NCI-H1930 (cell line): ENCODE measurements at places on chromosomes 7 and 10.

DNA sequence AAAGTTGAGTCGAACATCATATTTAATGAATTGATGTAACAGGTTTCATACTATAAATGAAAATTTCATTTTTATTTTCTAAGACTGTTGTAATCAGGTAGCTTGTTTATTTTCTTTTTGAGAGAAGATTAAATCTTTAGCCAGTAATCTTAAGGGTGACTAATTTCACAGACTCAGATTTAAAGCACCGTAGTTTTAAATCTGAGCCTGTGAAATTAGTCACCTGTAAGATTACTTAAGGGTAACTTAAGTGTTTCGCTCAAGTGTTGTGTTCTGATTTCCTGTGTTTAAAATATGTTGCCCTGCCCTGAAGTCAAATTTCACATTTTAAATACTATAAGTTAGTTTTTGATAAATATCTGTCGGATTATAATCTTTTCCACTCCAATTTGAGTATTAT lies 35.8 kb upstream of the TMEM236 start:
- no peak for DNase-seq

DNA sequence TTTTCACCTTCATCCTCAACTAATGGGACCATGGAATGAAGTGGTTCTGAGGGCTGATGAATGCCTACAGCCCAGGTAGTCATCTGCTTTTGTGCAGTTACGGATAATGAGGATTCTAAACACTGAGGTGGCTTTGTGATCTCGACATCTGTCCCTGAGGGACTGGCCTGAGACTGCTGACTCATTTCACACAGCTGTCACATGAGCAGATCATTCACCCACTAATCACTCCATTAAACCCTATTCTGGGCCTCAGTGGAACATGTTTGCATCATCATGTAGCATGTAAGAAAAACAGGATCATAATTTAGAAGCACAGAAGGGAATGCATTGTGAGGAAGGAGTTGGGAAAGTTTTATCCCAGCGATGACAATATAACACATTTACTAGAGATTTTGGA lies 79.4 kb upstream of the FEZF1 start:
- DNase-seq = peak; percentile 71

DNA sequence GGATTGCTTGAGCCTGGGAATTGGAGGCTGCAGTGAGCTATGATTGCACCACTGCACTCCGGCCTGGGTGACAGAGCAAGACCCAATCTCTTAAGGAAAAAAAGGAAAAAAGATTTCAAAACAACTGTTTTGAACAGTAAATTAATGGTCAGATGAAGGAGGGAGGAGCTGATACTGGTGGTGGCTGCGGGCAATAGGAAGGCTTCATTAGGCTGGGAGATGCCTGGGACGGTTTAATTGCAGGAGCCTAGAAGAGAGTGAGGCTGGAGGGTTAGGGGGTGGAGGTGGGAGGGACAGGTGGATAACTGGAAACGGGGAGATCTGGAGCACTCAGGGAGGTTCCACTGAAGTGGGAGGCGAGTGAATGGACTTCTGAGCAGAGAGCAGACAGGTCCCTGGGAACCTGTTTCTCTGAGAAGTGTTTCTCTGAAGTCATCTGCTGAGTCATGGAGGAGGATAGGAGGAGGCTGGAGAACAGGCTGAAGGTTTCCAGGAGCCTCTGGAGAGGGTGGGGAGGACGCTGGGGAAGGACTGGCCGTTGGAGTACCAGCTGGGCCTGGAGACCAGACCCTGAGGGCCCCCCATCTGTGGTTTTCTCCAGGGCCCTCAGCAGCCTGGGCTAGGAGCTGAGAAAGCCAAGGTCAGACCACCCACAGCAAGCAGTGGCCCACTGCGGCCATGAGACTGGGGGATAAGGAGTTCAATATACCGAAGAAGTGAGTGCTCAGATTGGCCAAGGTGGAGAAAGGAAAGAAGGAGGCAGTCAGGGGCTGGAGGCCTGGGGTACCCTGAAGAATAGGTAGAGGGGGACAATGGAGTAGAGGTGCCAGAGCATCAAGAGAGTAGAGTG lies 14.4 kb upstream of the YWHAG start:
- no peak for DNase-seq

GRCh38 chr7:32314761-32315160 lies 175.4 kb downstream of the LSM5 start:
- DNase-seq = no peak

- DNase-seq = no peak
These were observed 615.9 kb upstream of the FOXK1 start for GRCh38 chr7:4066206-4066605.

- DNase-seq = no peak
These were observed 77.0 kb upstream of the GNA12 start for GRCh38 chr7:2920956-2921652.

DNA sequence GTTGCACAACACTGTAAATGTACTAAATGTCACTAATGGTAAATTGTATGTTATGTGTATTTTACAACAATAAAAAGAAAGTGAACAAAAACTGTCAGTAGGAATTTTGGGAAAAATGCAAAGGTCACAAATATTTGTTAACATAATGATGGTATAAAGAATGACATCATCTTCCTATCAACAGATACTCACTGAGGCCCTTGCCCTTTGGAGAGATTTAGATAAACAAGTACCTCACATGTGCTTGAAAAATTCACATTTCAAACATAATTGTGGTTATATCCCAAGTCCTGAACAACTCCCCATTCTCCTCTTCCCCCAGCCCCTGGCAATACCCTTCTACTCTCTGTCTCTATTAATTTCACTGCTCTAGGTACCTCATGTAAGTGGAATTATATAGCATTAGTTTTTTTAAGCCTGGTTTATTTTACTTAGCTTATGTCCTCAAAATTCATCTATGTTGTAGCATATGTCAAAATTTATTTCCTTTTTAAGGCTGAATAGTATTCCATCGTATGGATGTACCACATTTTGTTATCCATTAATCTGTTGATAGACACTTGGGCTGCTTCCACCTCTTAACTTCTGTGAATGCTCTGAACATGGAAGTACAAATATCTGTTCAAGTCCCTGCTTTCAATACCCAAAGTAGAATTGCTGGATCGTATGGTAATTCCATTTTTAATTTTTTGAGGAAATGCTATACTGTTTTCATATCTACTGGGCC lies 90.5 kb downstream of the WIPF3 start:
- no peak for DNase-seq

DNA sequence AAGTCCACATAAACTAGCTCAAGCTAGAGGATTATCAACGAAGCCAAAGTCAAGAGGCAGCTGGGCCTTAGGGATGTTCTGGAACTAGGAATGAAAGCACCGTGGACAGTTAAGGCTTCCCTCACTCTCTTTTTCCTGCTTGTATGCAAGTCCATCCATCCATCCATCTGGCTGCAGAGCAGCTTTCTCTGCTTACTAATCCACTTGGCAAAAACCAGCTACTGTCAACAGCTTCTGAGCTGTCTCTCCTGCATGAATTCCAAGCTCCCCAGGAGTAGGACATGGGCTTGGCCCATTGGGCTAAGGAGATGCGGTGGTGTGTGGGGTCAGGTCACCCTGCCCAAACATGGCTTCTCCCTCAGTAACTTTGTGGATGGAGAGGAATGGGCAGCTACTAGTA lies 66.2 kb downstream of the NAMPT start:
- no peak for DNase-seq

DNA sequence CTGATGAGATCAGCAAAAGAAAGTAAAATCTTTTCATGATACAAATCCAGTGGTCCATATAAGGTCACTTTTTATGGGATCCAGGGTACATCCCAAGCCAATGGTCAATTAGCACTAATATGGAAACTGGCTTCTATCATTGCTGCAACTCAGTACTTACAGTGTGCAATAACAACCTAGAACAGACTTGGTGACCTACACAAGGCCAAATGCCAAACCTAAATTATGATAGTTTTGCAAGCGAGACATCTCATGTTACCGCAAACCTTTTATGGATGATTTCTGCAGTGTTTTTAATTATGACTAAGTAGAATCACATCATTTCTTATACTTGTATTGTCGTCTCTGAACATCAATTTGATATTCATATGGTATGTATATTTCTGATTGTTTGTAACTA lies 583.5 kb upstream of the SEMA3D start:
- no peak for DNase-seq

DNA sequence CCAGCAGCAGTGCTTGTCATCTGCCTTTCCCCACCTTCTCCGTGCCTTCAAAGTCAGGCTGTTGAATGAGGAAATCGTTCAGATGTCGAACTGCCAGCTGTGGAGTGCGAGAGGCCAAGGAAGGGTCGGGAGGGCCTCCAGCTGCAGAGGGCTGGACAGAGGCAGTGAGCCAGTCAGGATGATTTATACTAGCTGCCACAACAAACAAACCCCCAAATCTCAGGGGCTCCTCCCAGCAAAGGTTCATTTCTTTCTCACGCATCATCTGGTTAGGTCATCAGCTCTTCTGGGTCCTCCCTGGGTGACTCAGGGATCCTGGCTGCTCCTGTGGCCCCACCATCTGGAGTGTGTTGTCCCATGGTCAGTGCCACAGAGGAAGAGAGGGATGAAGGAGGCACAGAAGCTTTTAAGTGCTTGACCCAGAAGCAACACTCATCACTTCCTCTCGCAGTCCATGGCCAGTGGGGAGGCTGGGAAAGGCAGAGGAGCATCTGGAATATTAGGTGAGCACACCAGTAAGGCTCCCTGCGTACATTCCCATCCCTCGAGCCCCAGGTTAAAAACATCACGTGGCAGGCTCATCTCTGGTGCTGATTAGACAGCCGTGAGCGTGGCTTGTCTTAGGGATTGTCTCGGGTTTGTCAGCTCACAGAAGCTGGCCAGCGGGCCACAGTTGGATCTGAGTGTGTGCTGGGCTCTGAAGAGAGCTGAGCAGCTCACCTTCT lies 140.7 kb downstream of the RGS10 start:
- no peak for DNase-seq

DNA sequence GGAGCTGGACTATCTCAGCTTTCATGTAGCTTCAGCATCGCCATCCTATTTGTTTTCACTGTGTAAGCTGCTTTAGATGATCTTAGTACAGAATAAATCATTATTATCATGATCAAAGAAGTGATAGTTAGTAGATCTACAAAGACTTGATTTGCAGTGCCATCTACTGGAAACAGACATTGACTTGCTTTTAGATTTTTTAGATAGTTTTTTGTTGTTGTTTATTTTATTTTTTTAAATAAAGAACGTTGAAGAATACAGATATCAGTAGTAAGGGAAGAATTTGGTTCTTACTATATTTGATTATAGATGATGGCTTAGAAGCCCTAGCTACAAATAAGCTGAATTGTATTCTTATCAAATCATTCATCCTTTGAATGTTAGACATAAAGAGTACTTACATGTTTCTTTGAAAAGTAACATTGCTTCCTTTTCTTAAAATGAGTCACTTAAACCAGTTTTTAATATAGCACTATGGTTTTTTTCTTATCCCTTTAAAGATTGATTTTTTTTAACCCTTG lies 6.3 kb upstream of the SFMBT2 start:
- no peak for DNase-seq

DNA sequence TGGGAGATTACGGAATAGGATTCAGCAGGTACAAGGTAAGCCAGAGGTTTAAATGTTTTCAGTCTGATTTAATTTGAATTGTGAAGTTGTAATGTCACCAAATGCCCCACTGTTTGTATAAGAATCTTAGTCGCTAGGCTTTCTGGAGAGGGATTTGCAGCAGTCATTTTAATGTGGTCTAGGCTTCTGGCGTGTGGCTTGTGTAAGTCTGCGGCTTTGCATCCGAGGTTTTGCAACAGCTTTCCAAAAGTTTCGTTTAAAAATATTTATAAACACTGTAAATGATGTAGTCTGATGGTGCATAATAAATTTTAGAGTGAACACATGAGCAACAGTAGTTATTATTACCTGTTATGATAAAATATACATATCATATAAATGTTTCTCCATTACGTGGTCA lies 26.1 kb upstream of the BHLHA15 start:
- DNase-seq = no peak

DNA sequence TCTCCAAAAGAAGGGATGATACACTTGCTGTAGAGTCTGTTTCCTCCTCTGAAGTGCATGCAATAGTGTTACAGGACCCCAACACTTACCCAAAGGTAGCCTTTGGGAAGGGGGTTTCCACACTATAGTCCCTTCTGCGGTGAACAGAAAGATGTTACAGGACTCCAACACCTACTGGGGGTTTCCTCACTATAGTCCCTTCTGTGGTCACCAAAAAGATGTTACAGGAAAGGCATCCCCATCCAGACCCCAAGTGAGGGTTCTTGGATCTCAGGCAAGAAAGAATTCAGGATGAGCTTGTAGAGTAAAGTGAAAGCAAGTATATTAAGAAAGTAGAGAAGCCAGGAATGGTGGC lies 69.2 kb upstream of the PIK3CG start:
- no peak for DNase-seq

DNA sequence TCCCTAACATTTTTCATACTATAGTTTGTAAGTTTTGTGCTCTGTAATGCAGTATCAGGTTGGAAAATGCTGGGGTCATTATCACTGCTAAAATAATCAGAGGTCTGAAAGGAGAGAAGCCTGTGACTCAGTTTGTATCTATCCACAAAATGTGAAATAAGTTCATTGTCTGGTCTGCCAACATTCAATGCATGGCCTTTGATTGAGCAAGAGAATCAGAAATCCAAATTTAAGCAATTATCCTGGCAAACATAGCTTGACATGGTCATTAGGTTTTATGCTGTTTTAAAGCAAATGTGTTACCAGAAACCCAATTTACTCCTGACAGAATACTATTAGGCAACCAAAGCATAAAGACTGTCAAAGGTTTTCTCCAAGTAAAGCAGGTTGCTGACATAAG lies 709.7 kb upstream of the SEMA3D start:
- DNase-seq = no peak

DNA sequence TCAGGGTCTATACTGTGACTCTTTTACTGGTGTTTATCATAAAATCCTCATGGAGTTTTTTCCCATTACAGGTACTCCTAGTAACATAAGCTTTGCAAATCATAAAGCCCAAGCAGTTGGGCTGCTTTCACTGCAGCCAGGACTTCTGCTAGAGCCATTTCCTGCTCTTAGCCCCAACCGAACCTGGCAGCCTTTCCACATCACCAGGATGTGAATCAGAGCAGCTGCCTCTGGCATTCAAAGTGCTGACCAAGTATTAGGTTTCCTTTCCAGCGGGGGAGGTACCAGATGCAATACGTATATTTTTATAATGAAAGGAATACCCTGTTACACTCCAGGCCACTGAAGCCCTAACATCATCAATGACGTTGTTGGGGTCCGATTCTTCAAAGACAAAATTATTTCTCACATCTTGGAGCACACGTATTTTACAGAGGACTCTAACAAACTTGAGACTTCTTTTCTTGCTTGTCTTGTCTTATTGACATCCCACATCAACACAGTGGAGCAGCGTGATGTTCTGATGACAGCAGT lies 3.6 kb upstream of the HTR5A start:
- no peak for DNase-seq

GRCh38 chr7:140349144-140349771 lies 49.1 kb downstream of the SLC37A3 start:
- no peak for DNase-seq

- DNase-seq = no peak
These were observed 87.4 kb downstream of the BUB3 start for GRCh38 chr10:123241391-123242141.

- DNase-seq = no peak
These were observed 105.9 kb downstream of the WDFY4 start for GRCh38 chr10:48790457-48791044.
